ENCODE measurements at places on chromosomes 1 and 21. TPM values are rescaled to one million over a fixed set of nuclear protein-coding genes. Genes with fewer than 3 reads are reported as not detected.

GABRD gene
- 0.77 TPM for total RNA-seq

FMO3 gene
- not detected for total RNA-seq

TNFRSF8 gene
- 0.10 TPM for total RNA-seq

OR6N1 gene
- total RNA-seq, result not detected

KCNA3 gene
- not detected for total RNA-seq

BCAN gene
- total RNA-seq, result not detected

F5 gene
- 0.05 TPM for total RNA-seq

BRINP2 gene
- 0.17 TPM for total RNA-seq

RC3H1 gene
- total RNA-seq, result 5.7 TPM

INAVA gene
- 39.4 TPM for total RNA-seq

SPOCD1 gene
- 5.3 TPM for total RNA-seq

Measured in A549 treated with CORT108297 at 1 μM for 4 hours (cell line).